ENCODE measurements at places on chromosomes 1 and 21.

DNA sequence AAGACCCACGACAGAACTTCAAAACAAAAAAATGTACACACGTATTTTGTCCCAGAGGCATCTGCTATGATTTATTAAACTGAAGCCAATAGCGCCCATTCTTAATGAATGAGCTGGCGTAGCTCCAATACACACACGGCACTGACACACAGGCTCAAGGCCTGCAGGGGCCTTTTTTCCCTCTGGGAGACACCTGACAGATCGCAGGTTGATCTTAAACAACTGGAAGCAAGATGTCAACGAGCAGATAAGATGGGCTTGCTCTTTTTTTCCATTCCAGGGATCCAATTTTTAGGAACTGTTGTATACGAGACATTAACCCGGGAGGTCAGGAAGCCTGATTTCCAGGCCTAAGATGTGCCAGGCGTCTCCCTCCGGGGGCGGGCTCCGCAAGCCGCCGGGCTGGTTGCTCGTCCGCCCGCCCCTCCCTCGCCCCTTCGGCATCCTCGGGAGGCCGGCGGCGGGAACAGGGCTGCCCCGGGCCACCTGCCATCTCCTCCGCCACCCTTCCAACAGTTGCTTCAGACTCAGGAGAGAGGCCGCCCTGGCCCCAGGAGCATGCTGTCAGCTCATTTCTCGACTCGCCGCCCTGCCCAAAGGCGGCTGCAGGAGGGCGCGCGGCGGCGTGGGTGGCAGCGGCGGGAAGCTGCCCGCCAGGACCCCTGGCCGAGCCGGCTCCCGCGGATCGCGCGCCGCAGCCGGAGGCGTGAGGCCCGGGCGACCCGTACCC lies 735 bp downstream of the TTC13 start:
- DNase-seq, result no peak

DNA sequence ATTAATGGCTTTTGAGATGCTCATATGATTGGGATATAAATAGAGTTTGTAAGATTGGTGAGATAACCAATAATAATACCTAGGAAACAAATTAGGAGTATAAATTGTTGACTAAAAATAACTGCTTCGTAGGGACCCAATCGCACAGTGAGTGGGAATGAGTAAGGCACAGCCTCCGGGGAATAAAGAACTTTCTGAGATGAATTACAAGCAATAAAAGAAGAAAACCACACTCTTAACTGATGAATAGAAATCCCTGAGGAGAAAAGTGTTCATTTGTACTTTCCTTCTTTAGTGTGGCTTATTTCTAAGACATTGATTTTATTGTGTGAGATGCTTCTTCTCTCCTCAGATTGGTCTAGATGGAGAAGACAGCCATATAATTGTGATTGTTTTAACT lies 443.4 kb upstream of the PRMT6 start:
- DNase-seq, result no peak

DNA sequence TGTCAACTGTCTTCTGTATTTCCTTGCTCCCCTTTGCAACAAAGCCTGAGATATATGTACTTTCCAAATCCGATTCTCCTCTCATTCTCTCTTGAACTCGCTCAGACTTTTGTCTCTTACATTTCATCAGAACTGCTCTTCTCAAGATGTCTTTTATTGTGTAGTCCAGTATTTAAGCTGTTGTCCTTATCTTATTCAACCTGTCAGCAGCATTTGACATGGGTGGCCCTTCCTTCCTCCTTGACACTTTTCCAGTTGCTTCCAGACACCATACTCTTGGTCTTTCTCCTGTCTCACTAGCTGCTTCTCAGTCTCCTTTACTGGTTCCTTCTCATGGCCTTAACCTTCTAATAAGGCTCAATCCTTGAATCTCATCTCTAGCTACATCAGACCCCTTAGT lies 47.0 kb downstream of the TSNAX start:
- DNase-seq, result no peak

DNA sequence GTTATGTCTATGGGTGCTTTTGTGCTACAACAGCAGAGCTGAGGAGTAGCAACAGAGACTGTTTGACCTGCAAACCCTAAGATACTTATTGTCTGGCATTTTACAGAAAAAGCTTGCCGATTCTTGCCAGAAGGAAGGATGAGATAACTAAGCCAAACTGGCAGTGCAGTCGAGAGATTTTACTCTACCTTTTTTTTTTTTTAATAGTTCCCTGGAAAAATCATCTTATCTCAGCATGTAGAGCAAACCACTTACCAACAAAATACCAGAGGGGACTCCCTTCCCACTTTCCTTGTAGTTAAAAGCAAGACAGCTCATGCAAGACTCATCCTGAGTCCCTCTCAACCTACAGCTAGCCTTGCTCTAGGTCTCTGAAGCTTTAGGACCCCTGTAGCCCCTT lies 132.9 kb downstream of the SYT2 start:
- DNase-seq, result no peak

- DNase-seq, result no peak
Observed at GRCh38 chr1:33221385-33221758, 34.9 kb upstream of the ZNF362 start.

DNA sequence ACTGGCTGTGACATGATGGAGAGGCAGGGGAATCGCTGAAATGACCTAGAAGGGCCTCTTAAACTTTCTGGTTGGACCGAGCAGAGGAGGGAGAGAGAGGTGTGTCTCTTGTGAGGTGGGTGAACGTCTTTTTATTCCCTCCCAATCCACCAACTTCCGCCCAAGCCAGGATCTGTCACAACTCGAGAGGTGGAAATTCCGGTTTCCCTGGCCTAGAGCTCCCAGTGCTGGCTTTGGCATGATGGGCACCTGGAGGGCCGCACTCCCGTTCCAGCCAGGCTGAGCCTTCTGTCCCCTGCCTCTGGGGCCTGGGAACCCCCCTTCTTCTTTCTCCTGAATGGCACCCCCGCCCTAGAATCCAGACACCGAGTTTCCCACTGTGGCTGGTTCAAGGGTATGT lies at the start of gene SEMA4A:
Gene SEMA4A (plus strand): TSS at position 224 of the 400 bp plus-strand sequence. CDS start 994 bp downstream, outside the sequence.
- no peak for DNase-seq

- no peak for DNase-seq
Observed at GRCh38 chr1:170578359-170578758, 46.4 kb downstream of the GORAB start.

DNA sequence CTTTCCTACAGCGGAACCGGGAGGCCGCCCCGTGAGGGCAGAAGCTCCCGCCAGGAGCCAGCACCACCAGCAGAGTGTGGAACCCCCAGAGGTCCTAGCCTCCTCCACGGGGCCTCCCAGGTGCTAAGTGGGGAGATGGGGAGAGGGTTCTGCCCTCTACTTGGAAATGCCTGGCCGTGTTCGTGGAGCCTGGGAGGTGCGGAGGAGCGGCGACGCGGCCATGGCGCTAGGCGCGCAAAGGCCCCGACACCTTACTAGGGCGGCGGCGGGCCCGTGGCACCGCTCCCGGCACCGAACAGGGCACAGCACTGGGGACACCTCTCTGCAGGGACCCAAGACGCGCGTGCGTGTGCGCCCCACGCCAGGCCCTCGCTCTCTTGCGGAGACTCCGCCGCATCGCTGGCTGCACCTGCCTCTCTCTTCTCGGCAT lies 1.3 kb upstream of the CACNA1E start:
- no peak for DNase-seq

DNA sequence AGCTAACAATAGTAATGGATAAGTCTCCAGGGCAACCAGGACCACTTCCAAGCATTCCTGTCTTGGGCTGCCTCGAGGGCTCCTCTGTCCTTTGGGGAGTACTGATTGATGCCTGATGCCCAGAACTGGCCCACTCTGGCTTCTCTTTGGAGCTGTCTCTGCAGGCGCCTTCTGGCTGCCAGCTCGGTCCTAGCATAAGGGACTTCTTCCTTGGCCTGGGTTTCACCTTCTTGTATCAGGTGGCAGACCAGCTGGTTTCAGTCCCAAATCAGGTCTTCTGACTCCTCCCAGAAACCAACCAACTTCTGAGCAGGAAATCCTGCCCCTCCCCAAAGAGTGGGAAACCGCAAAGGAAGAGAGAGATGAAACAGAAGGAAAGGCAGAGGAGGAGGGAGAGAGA lies 10.6 kb downstream of the G0S2 start:
- DNase-seq, result no peak

DNA sequence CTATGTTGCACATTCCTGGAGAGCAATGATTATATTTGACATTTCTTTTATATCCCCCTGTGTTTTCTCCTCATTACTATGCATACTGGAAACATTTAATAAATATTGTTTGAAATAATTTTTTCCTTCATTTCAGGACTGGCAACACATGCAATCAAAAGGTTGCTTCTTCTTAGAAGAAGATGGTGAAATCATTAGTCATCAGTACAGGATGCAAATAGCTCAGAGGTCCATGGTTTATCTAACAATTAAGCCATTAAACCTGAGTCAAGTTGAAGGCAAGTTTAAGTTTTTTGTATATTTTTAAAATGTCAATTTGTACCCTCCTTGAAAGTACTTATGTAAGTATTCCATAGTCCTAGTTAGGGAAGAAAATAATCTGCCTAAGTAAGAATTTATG lies 22.5 kb downstream of the EFCAB7 start:
- no peak for DNase-seq

- DNase-seq, result no peak
Observed at GRCh38 chr1:171583591-171584201, 38.3 kb upstream of the MYOCOS start.

GRCh38 chr1:152182431-152182830 lies 23.4 kb upstream of the RPTN start:
- no peak for DNase-seq

GRCh38 chr1:110953031-110953430 lies 10.7 kb downstream of the LRIF1 start:
- DNase-seq, result no peak

- DNase-seq, result no peak
Observed at GRCh38 chr21:9738527-9738926, 782.9 kb upstream of the TPTE start.

DNA sequence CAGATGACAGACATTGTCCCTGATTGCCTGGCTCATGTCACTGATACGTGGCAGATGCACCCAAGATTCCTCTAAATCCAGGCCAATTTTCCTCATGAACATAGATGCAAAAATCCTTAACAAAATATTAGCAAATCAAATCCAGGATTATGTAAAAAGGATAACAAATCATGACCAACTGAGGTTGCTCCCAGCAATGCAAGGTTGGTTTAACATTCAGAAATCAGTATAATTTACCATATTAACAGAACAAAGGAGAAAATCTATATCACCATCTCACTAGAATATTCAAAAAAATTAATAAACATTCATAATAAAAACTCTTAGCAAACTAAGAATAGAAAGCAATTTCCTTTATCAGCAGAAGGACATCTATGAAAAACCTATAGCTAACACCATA lies 39.7 kb downstream of the FAF1 start:
- DNase-seq, result no peak

- no peak for DNase-seq
Observed at GRCh38 chr1:85102479-85102878, 54.2 kb upstream of the MCOLN3 start.

DNA sequence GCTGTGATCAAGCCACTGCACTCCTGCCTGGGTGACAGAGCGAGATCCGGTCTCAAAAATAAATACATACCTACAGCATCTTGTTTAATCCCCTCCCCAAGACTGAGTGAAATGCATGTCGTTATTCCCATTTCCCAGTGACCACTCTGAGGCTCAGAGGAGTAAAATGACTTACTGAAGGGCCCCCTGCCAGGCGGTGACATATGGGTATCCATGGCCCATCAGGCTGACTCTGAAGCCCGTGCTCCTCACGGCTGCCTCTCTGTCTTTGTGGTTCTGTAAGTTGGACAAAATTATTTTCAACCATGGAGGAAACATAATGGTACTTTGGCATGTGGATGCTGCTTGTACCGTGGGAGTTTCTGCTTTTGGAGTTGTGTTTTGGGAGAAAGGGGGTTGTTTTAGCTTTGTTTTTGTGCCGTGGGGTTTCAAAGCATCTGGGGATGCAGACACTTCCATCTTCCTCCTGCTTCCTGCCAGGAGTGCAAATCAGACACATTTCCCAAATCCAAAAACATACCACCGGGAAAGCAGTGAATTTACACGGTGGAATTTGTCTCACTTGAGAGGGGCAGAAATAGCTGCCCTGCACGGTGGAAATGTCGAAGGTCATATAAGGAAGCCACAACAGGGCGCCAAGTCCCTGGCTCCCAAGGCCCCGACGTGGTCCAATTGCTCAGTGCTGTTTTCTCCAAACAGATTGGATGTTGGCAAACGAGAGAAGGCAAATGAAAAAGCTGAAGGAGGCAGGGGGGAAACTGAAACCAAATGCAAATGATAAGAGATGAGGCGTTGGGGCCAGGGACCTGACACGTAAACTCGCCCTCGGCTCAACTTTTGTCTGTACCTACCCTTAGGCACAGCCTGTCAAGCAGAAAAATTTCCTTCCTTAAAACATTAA lies 17.1 kb upstream of the PINK1 start:
- DNase-seq, result peak; percentile 52

- DNase-seq, result no peak
Observed at GRCh38 chr1:197782722-197783360, 7.6 kb upstream of the DENND1B start.

DNA sequence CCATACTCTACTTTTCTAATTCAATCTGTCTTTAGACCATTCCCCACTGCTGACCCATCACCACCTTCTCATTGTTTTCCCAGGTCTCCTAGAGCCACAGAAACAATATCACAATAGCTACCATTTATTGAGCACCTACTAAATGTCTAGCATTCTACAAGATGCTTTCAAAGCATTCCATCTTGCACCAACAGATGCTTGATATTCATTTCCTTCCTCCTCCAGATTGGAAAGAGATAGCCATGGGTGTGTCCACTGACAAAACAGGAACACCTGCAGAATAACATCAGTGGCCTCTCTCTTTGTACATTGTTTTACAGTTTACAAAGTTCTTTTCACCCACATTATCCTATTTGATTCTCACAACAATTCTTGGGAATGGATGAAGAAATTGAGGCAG lies 2.2 kb downstream of the RAB3B start:
- no peak for DNase-seq

GRCh38 chr1:38050397-38051078 lies 3.9 kb upstream of the POU3F1 start:
- no peak for DNase-seq

DNA sequence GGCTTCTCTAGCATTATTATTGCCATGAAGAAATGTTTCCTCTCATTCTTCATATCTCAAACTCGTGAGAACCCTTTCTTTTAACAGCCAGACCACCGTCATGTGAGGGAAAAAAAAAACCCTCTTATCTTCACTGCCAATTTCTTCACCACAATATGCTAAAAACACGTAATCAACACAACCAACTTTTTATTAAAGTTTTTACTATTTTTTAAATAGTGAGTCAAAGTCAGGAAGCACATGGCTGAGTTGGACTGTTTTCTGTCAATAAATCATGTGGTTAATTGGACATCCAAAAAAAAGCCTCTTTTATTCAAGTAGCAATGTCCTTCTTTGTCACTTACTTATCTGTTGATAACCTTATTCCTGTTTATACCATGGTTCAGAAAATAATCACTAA lies 55.9 kb upstream of the SAMD13 start:
- no peak for DNase-seq

DNA sequence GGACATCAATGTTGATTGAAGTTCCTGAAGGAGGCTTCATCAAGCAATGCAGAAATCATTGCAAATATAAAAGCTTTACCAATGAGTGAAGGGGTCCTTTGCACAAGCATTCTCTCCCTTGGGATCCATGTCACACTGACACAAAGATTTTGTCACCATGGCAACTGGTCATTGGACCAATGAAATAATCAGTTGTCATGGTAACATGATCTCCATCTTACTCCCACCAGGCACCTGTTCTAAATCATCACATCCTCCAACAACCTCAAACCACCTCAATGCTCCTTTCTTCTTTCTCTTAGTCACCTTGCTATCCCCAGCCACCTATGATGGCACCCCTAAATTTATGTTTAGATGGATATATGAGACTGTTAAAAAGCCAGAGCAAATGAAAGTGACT lies 13.5 kb upstream of the FOXJ3 start:
- no peak for DNase-seq
